ENCODE measurements at places on chromosomes 16 and 17.

- DNase-seq = no peak
Measured at GRCh38 chr16:3754081-3754703, 36.9 kb upstream of the TRAP1 start.

GRCh38 chr17:49676276-49676868 lies 1.5 kb downstream of the SPOP start:
- DNase-seq = no peak

- DNase-seq = no peak
Measured at GRCh38 chr16:70254180-70254964, 2.6 kb upstream of the EXOSC6 start.

GRCh38 chr17:65855245-65855644 lies 293.8 kb upstream of the AXIN2 start:
- no peak for DNase-seq

DNA sequence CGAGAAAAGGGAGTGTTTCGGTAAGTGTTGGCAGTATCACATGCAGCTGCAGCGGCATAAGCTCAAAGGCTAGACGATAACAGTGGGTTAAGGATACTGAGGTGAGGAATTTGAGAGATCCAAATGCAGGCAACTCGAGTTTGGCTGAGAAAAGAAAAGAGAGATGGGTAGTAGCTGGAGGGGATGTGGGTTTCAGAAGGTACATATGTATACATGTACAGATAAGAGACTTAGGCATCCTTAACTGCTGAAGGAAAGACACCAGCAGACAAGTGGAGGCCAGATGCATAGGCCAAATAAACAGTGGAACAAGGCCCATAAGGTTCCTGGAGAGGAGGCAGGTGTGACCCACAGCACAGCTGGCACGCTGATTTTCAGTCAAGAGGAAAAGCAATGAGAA lies 86.6 kb upstream of the NETO2 start:
- DNase-seq = no peak

GRCh38 chr17:55409030-55409800 lies 12.4 kb downstream of the MMD start:
- DNase-seq = no peak

DNA sequence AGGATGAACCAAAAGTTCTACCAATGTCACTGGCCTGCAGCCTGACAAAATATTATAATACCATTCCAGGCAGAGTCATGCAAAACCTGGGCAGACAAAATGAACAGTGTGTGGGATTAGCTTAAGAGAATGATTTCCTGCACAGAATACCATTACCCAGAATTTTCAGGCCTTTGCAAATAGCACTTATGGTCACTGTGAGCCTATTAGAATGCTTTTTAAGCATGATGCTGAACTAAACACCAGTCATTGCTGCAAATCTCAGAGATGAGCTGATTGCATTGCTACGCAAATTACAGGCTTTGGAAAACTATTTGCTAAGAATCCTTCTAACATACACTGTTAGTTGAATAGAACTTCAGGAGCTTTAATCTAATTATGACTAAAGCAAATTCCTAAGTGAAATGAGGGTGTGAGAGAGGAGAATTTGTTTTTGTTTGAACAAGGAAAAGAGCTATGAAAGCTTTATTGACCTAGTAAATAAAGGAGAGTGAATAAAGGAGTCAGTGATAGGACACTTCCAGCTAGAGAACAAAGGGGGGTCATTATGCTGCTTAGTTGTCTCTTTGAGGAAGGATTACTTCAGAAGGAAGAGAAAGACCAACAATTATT lies 398.8 kb downstream of the HS3ST3B1 start:
- DNase-seq = no peak

GRCh38 chr16:12235110-12235509 lies 258.6 kb downstream of the SNX29 start:
- DNase-seq = no peak

DNA sequence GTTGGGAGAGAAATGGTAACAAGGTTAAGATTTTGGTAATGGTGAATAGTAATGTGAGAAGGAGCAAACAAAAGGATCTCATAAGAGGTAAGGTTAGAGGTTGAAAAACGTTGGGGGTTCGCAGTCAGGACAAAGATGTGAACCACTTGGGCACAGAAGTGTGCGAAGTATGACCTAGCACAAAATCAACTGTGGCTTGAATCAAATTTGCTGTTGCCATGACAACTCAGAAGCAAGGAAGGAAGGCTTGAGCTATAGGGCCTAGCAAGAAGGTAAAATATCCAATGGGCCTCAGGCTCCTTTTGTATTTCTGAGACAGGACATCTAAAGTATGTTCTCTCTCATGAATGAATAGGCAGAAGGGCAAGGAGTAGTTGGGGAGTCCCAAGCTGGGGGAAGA lies 24.5 kb upstream of the TEKT1 start:
- DNase-seq = no peak

DNA sequence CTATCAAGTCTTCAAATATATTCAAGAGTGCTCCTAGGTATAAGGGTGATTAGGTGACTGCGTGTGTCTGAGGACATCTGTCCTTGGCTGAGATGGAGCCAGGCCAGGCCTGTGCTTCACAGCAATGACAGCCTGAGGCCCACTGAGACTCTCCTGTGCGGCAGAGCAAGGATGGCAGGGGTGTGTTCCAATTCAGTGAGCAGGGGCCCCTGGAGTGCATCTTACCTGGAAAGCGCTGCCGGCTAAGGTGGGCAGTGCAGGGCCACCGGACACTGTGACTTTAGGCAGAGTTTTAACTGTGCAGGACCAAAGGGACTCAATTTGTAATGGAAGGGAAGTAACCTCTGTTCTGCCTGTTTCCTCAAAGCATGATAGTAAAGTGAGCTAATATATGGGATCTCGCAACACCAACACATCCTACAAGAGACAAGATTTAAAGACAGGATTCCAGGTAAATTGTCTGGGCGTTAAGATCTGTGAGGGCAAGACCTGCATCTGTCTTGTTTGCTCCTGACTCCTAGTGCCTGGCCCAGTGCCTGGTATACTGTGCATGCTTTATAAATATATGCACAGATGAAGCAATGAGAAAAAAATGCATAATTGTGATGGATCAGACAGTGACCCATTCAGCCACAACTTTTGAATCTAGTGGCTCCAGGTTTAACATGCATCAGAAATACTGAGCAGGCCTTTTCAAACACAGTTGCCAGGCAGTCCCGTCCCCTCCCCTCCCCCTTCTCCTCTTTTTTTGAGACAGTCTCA lies 86.7 kb downstream of the MRC2 start:
- DNase-seq = no peak

DNA sequence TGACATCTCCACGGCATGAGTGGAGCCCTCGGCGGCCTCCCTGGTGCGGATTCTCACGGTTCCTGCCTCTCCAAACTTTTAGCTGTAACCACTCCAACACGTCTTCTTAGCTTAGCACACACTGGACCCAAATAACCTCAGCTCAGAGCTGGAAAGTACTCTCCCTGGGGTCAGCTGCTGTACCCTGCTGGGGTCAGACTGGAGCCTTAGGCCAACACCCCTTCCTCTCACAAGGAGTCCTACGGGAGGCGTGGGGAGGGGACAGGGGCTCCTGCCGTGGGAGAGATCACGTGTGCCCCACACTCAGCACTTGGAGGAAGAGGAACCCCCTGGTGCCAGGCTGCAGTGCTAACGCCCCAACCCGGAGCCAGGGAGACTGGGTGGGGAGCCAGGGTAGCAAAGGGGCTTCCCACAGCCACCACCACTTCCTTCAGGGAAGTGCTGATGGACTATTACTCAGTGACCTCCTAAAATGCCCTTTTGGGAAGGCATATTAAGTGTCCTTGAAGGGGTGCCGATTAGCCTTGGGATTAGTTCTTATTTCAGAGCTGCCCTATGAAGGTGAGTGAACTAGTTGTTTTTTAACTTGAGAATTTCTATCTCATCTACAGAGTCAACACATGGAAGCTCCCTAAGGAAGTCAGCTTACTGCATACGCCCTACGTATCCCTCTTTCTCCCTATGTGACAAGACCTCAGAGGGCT lies 124.0 kb downstream of the HIC1 start:
- no peak for DNase-seq

GRCh38 chr17:4969047-4969550 lies 1.5 kb upstream of the SPAG7 start:
- DNase-seq = peak; percentile 60

- DNase-seq = no peak
Measured at GRCh38 chr17:44362459-44362948, 1.1 kb downstream of the FAM171A2 start.

GRCh38 chr16:71255721-71256120 lies 25.2 kb upstream of the HYDIN start:
- no peak for DNase-seq

GRCh38 chr16:21990381-21990944 lies 10.5 kb downstream of the PDZD9 start:
- DNase-seq = no peak

DNA sequence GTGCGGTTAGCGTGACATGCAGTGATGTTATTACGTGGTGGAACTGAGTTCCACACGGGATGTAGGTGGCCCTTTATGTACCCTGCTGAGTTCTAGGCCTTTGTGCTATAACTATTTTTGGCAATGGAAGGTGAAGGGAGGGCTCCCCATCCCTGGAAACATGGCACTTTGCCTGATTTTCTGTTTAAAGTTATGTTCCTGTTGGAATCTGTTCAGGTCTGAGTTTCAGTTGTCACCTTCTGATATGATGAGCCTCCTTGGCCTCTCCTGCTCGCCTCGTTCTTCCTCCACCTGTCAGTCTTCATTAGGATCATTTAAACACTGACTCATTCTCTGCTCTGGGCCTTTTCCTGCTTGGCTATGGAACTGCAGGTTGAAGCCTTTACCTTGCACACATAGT lies 200.6 kb downstream of the FTO start:
- no peak for DNase-seq

DNA sequence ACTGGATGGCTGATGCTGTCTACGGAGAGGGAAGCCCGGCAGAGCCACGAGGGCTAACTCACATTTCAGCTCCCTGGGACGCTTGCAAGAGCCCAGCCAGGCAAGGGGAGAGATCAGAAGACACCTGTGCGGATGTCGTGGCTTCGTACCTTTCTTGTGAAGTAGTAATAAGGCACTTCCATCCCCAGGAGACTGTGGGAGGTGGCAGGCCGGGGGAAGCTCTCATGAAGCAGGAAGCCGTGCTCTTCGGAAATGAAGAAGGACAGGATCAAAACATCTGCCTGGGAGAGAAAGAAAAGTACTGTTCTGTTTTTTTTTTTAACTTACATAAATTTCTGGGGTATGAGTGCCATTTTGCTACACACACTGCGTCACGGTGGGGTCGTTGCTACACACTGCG lies 28.4 kb downstream of the TMEM204 start:
- no peak for DNase-seq

Measured in activated naive CD4-positive, alpha-beta T cell treated with Interleukin-2 at 50 U/mL for 16 hours (primary cell).